Suprapubic skin (tissue), 4 donors: ENCODE measurements at places on chromosomes 11 and 22.

GRCh38 chr11:1969776-1970175 lies 22.6 kb downstream of the MRPL23 start:
- no peaks in the 10 kb centered on the region for H3K36me3 ChIP-seq
- no peaks in the 10 kb centered on the region for H3K4me1 ChIP-seq
- DNase-seq = no peak
- no peak overlapping the region for H3K27ac ChIP-seq
- H3K27me3 ChIP-seq = no peaks in the 10 kb centered on the region

DNA sequence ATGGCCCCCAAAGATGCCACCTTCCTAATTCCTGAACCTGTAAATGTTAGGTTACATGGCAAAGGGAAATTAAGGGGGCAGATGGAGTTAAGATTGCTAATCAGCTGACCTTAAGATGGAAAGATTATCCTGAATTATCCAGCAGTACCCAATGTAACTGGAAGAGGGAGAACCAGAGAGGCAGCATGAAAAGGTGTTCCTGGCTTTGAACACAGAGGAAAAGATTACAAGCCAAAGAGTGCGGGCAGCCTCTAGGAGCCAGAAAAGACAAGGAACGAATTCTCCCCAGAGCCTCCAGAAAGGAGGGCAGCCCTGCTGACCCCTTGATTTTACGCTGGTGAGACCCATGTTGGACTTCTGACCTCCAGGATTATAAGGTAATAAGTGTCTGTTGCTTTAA lies 15.1 kb upstream of the THRSP start:
- no peak overlapping the region for H3K27ac ChIP-seq
- H3K27me3 ChIP-seq = no peaks in the 10 kb centered on the region
- H3K4me1 ChIP-seq = peaks cover 14% of the 10 kb centered on the region
- no peaks in the 10 kb centered on the region for H3K36me3 ChIP-seq
- DNase-seq = no peak

GRCh38 chr11:95991101-95991500 lies 67.2 kb upstream of the MTMR2 start:
- H3K4me1 ChIP-seq = no peaks in the 10 kb centered on the region
- H3K36me3 ChIP-seq = peaks cover 5% of the 10 kb centered on the region
- H3K4me3 ChIP-seq = no peak overlapping the region

DNA sequence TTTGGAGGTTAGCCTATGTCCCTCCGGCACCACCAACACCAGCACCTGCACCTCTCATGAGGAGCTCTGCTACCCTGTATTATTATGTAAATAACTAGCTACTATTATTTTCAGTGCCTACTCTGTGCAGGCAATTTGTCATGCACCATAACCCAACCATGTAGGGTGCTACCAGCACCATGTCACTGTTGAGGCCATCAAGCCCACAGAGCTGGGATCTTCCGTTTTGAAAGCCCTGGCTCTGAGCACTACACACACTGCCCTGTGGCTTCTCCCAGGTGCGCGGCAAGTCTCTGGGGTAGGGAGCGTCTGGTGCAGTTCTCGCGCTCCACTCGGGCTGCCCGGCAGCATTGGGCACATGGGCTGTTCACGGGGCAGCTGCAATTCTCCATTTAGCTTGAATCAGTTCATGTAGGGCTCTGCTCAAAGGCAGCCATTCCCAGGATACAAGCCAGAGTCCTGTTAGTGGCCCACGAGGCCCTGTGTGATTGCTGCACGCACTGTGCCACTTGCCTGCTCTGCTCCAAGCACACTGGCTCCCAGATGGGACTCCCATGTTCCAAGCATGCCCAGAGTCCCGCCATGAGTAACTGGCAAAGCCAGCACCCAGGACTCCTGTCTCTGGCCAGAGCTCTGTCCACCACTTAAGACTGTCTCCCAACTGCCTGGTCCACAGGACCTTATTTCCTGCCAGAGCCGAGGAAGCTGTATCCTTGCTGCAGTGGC lies 42.5 kb upstream of the CDON start:
- H3K4me3 ChIP-seq = no peak overlapping the region
- DNase-seq = no peak
- H3K36me3 ChIP-seq = no peaks in the 10 kb centered on the region
- peaks cover 9% of the 10 kb centered on the region for H3K4me1 ChIP-seq

DNA sequence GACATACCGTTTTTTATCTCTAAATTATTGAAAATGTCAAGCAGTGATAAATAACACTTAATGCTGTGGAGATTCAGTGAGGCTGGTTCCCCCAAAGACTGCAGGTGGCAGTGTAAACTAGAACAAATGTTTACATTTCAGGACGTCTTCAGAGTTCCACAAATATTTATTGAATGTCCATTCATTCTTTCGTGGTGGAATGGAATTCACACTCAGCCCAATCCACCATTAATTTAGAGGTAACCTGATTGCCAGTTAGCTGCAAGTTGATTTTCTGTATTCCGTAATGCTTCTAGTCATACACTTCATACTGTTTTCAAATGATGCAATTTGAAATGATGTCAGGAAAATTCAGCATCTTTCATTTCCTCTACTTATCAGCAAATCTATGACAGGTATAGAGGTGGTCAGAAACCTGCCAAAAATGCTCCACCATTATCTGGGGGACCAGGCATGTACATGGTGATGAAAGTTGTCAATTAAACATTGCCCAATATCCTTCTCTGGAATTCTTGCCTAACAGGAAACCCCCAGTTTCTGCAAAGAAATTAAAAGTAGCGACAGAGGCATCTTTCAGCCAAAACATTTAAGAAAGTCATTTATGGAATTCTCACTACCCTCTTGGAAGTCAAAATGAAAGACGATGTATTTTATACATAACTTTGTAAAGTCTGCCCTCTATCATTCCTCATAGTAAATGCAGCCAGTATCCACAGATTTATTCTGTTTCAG lies 94.3 kb upstream of the BMAL1 start:
- no peak for DNase-seq
- no peak overlapping the region for H3K4me3 ChIP-seq
- H3K27ac ChIP-seq = no peak overlapping the region
- no peaks in the 10 kb centered on the region for H3K27me3 ChIP-seq
- no peaks in the 10 kb centered on the region for H3K36me3 ChIP-seq
- H3K4me1 ChIP-seq = peaks cover 7% of the 10 kb centered on the region

DNA sequence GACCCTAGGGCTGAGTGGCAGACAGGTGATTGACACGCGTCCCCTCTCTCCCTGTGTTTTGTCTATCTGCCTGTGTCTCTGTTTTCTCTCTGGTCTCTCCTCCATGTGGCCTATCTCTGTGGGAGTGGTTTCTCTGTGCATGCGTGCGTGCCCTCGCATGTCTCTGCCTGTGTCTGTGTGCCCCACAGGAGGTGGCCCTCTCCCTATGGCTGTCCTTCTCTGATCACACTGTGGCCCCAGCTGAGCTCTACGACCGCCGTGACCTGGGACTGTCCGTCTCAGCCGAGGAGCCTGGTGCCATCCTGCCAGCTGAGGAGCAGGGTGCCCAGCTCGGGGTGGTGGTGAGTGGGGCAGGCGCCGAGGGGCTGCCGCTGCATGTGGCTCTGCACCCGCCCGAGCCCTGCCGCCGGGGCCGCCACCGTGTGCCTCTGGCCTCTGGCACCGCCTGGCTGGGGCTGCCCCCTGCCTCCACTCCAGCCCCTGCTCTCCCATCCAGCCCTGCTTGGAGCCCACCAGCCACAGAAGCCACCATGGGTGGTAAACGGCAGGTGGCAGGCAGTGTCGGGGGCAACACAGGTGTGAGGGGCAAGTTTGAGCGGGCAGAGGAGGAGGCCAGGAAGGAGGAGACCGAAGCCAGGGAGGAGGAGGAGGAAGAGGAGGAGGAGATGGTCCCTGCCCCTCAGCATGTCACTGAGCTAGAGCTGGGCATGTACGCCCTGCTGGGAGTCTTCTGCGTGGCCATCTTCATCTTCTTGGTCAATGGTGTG lies 11.6 kb downstream of the TMEM132A start:
- no peak for DNase-seq
- peaks cover 17% of the 10 kb centered on the region for H3K36me3 ChIP-seq
- no peaks in the 10 kb centered on the region for H3K4me1 ChIP-seq
- no peak overlapping the region for H3K27ac ChIP-seq
- no peaks in the 10 kb centered on the region for H3K27me3 ChIP-seq

- no peaks in the 10 kb centered on the region for H3K36me3 ChIP-seq
- H3K27ac ChIP-seq = no peak overlapping the region
- H3K27me3 ChIP-seq = peaks cover 30% of the 10 kb centered on the region
- no peak overlapping the region for H3K4me3 ChIP-seq
- no peaks in the 10 kb centered on the region for H3K4me1 ChIP-seq
- DNase-seq = peak; percentile 50
These were observed 174.2 kb downstream of the BUD13 start for GRCh38 chr11:116598556-116598955.

- H3K27me3 ChIP-seq = peaks cover 9% of the 10 kb centered on the region
- H3K27ac ChIP-seq = no peak overlapping the region
- peak; percentile 49 for DNase-seq
- H3K4me1 ChIP-seq = no peaks in the 10 kb centered on the region
These were observed 1045.8 kb downstream of the TBC1D22A start for GRCh38 chr22:47808236-47808635.

DNA sequence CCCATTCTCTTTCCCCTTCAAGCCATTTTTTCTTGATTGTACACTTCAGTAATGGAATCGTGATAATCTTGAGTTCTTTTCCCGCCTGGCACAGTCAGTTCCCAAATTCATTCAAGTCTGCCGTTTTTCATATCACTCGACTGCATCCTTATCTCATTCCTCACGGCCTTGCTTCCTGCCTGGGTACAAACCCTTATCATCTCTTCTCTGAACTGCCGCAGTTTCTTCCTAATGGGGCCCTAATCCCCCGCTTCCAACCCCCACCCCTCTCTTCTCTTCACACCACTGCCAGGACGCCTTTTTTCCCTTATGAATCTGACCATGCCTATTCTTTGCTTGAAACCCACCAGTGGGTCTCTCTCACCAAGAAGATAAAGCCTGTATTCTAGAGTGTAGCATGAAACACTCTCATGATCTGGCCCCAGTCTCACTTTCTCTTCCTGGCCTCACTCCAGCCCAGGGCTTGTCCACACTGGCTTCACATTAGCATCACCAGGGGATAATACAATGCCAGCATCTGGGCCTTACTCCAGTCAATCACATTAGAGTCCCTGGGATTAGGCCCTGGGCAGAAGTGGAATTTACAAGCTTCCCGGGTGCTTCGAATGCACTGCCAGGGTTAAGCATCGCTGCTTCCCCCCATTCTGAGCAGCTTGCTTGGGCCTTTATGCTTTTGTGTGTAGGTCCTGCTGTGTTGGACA lies 102.1 kb downstream of the FBXO7 start:
- no peak overlapping the region for H3K4me3 ChIP-seq
- H3K4me1 ChIP-seq = peaks cover 8% of the 10 kb centered on the region
- no peak overlapping the region for H3K27ac ChIP-seq
- H3K36me3 ChIP-seq = no peaks in the 10 kb centered on the region
- no peaks in the 10 kb centered on the region for H3K27me3 ChIP-seq

- H3K36me3 ChIP-seq = peaks cover 10% of the 10 kb centered on the region
- peaks cover 32% of the 10 kb centered on the region for H3K4me1 ChIP-seq
- H3K4me3 ChIP-seq = peak overlapping the region; percentile 98
- H3K27ac ChIP-seq = peak overlapping the region; percentile 99
- DNase-seq = no peak
These were observed 773 bp upstream of the PATL1 start for GRCh38 chr11:59669611-59670009.

DNA sequence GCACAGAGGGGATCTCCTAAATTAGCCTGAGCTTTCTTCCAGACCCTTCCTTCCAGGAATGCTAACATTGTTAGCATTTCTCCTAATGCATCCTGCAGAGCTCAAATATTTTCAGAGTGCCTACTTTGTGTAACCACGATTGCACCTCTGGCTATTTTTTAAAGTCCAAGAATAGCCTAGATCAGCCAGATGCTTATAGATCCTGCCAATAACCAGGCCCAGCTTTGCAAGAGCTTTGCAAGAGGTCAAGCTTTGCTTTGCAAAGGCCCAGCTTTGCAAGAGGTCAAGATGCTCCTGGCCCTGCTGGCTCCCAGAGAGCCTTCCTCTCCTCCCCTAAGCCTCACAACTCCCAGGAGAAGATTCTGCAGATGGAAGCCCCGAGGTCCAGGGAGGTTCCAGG lies 491.9 kb downstream of the MN1 start:
- H3K4me3 ChIP-seq = no peak overlapping the region
- H3K4me1 ChIP-seq = no peaks in the 10 kb centered on the region
- H3K36me3 ChIP-seq = no peaks in the 10 kb centered on the region
- DNase-seq = no peak
- H3K27ac ChIP-seq = no peak overlapping the region

DNA sequence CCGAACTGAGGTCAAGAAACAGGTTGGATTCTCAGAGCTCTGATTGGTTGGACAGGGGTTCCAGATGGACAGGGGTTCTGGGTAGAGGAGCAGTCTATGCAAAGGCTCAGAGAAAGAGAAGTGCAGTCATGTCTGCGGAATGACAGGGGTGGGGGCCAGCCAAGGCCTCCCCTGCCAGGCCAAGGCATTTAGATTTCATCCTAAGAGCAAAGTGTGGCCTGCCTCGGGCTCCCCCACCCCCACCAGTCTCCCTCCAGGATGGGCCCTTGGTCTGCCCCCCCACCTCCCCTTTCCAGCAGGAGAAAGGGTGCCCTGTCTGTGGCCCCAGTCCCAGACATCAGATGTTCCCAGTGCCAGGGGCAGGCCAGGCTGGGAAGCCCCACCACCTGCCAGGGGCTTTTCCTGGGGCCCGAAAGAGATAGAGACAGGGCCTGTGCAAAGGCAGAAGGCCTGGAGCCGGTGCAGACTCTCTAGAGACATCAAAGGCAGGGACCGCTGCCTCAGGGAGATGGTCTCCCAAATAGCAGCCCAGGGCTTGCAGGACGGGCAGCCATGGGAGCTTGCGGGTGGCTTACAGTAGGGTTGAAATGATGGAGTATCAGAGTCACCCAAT lies 9.4 kb downstream of the SUSD2 start:
- peaks cover 21% of the 10 kb centered on the region for H3K4me1 ChIP-seq
- no peaks in the 10 kb centered on the region for H3K27me3 ChIP-seq
- no peak overlapping the region for H3K27ac ChIP-seq

- H3K4me3 ChIP-seq = no peak overlapping the region
- no peak for DNase-seq
- H3K27me3 ChIP-seq = no peaks in the 10 kb centered on the region
- no peaks in the 10 kb centered on the region for H3K4me1 ChIP-seq
- H3K27ac ChIP-seq = no peak overlapping the region
- no peaks in the 10 kb centered on the region for H3K36me3 ChIP-seq
These were observed 222.3 kb downstream of the ETS1 start for GRCh38 chr11:128365044-128365443.

DNA sequence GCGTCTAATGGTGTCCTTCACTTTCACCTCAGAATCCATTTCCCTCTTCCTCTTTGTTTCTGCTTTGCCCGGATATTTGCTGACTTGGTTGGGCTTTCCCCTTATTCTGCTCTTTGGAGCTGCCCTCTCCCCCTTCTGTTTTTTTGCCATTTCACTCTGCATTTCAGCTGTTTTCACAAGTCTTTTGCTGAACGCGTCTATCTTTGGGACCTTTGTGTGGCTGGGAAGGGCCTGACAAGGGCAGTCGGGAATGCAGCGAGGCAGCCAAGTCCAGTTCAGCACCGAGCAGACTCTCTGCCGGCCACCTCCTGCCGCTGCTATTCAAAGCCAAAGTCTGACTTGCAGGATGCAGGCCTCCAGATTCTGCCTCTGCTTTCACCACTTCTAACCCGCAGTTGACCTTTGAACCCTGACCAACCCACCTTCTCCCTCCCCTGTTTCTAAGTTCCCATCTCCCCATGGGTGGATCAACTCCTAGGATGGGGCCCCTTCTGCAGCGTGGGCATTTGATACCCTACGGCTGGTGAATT lies 38.2 kb downstream of the FEZ1 start:
- no peaks in the 10 kb centered on the region for H3K27me3 ChIP-seq
- H3K4me1 ChIP-seq = no peaks in the 10 kb centered on the region
- DNase-seq = no peak
- no peak overlapping the region for H3K4me3 ChIP-seq

GRCh38 chr11:30478923-30479322 lies 107.2 kb downstream of the MPPED2 start:
- no peak for DNase-seq
- H3K36me3 ChIP-seq = no peaks in the 10 kb centered on the region
- no peaks in the 10 kb centered on the region for H3K27me3 ChIP-seq
- H3K4me1 ChIP-seq = peaks cover 7% of the 10 kb centered on the region
- no peak overlapping the region for H3K27ac ChIP-seq
- H3K4me3 ChIP-seq = no peak overlapping the region
